Osteoblast (primary cell): ENCODE measurements at places on chromosomes 3 and 15. TPM values are rescaled to one million over a fixed set of nuclear protein-coding genes. Genes with fewer than 3 reads are reported as not detected.

DNA sequence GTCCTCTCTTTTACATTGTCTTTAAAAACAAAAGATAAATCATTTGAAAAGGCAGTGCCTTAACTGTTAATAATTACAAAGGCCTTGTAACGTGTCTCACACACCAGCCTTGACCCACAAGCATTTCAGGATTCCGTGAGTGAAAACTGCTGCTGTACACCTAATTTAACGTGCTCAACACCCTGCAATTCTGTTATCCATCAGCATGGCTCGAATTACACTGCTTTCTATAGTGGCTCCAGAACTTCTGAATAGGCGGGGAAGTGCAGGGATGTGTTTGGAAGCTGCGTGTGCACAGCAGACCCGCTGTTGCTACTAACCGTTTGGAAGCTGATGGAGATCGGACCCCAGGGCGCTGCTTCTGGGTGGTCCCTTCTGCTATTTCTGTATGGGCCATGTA, 9.9 kb upstream of the ETFA start:
- no peaks in the 10 kb centered on the region for H3K4me1 ChIP-seq
- no peak overlapping the region for H3K27ac ChIP-seq
- no peaks in the 10 kb centered on the region for H3K36me3 ChIP-seq
- peaks cover 31% of the 10 kb centered on the region for H3K27me3 ChIP-seq
- H3K4me3 ChIP-seq, result no peak overlapping the region

MAPKAPK3 gene
- total RNA-seq, result 56.5 and 66.6 TPM in 2 replicates

DNA sequence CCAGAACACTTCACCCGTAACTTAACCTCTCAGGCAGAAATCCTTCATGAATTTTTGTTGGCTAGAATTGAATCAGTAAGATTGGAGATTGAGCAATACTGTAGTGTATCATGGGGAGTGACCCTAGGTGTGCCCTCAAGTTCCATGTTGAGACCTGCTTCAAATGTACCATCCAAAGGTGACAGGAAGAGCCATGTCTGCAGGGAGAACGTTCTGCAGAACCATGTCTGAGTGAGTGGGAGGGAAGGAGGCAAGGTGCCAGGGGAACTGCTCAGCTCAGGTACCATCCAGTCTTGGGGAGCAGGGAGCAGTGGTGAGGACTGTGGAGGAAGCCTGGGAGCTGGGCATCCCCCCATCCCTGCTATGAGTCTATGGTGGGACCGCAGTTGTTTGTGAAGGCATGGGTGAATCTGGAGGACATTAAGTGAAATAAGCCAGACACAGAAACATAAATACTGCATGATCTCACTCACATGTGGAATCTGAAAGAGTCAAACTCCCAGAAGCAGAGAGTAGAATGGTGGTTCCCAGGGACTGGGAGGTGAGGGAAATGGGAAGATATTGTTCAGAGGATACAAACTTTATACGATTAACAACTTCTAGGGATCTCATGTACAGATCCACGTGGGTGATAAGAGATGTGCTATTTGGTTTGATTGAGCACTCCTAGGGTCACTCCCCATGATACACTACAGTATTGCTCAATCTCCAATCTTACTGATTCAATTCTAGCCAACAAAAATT, 23.3 kb downstream of the CFAP161 start:
- H3K4me3 ChIP-seq, result no peak overlapping the region
- H3K4me1 ChIP-seq, result peaks cover 19% of the 10 kb centered on the region
- no peaks in the 10 kb centered on the region for H3K36me3 ChIP-seq
- no peak overlapping the region for H3K27ac ChIP-seq

CNTN4 gene
- under 0.01 TPM in 1 of 2 replicates, not detected in the other for total RNA-seq

DNA sequence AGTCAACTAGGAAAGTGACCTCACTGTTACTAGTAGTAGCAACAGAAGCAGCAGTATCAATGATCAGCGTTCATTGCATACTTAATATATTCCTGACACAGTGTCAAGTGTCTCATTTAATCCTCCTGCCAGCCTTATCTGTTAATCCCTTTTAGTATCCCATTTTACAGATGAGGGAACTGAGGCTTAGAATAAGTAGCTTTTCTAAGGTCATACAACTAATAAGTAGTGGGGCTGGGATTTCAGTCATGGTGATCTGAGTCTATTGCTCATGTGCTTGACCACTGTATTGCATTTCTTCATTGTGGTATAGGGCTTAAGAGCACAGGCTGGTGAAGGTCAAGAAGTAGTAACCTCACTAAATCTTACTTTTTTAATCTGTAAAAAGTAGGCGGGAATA, 233.6 kb downstream of the PTPRG start:
- no peaks in the 10 kb centered on the region for H3K4me1 ChIP-seq
- H3K27ac ChIP-seq, result no peak overlapping the region
- H3K36me3 ChIP-seq, result no peaks in the 10 kb centered on the region
- no peaks in the 10 kb centered on the region for H3K27me3 ChIP-seq
- H3K4me3 ChIP-seq, result no peak overlapping the region

DNA sequence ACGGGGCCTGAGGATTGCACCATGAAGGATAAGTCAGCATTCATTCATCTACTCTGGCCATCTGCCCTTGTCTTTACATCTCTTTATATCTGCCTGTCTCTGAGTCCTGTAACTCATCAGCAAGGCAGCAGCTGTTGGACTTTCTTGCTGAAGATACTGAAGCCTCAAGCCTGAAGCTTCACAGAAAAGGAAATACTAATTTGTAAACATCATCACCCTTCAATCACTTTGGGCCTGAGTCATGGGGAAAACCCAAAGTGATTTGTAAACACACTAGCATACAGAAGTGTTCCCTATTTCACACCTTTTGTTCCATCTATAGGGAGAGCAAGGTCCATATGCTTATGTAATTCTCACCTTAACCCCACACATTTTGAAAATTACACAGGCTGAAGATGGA, 928.2 kb downstream of the EPHA3 start:
- no peak overlapping the region for H3K27ac ChIP-seq
- no peak for DNase-seq
- no peaks in the 10 kb centered on the region for H3K4me1 ChIP-seq
- H3K4me3 ChIP-seq, result no peak overlapping the region
- no peaks in the 10 kb centered on the region for H3K36me3 ChIP-seq

DNA sequence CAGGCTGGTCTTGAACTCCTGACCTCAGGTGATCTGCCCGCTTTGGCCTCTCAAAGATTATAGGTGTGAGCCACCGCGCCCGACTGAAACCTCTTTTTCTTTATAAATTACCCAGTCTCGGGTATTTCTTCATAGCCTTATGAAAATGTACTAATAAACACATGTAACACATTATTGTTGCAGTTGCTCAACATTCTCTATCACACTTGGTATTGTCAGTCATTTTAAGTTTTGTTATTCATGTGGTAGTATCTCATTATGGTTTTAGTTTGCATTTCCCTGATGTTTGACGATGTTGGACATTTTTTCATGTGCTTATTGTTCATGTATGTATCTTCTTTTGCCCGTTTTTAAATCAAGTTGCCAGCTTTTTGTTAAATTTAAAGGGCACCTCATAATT, 109.7 kb downstream of the TCF12 start:
- no peaks in the 10 kb centered on the region for H3K27me3 ChIP-seq
- no peak overlapping the region for H3K4me3 ChIP-seq
- peaks cover 26% of the 10 kb centered on the region for H3K4me1 ChIP-seq
- no peak for DNase-seq

- DNase-seq, result no peak
- H3K4me3 ChIP-seq, result no peak overlapping the region
- H3K27me3 ChIP-seq, result no peaks in the 10 kb centered on the region
Measured at GRCh38 chr3:176376531-176376930, 820.8 kb downstream of the TBL1XR1 start.
